ENCODE measurements at places on chromosomes 1 and 21.

GRCh38 chr1:11913291-11913690 lies 12.9 kb downstream of the KIAA2013 start:
- no peak for DNase-seq

- no peak for DNase-seq
These were observed 326.0 kb upstream of the RUNX1 start for GRCh38 chr21:35375115-35375514.

DNA sequence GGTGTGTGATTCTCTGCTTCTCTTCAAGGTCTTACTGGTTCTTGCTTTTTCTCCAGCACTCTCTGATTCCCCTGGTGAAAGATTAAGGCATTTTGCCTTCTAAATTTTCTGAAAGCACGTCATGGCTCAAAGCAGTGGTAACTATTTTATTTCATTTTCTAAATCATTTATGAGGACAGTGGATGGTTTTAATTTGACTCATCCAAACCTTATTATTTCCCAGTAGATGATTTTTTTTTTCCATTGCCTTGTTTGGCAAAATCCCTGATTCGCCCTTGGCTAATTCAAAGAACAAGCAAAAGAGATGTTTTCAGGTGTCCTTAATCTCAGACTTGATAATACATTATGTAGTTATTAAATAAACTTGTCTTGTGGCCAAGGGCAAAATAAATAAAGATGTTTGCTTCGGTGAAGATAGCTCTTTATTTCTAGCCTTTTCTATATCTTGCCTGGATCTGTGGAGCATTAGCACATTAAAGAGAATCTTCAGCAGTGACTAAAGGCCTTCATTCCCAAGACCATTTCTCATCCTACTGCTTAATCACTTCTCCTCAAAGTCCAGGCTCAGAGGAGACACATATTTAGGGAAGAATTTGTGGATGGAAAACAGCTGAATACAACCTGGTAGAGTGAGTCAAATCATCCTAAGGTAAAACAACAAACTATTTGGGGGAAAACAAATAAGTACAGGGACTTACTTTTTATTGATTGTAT lies 359.8 kb downstream of the DUSP10 start:
- no peak for DNase-seq

DNA sequence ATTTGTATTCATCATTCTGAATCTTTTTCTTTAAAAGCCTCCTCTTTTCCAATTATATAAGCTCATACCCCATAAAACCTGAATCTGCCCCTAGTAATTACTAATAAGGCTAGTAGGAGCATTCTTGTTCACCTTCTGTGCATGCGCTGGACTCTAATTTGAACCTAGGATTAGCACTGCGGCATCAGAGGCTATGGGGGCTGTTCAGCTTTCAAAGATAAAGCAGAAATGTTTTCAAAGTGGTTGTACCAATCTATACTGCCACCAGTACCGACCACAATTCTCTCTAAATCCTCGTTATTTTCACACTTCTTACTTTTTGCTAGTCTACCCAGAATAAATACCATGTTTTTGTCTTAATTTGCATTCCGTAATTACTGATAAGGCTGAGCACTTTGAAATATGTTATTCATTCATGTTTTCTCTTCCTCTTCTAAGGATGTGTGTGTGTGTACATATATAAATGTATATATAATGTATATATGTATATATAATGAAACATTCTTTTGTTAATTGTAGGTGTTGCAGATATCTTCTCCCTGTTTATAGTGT lies 1.6 kb upstream of the DDX59 start:
- DNase-seq: no peak

GRCh38 chr1:209895709-209896108 lies 42.3 kb upstream of the SYT14 start:
- DNase-seq: no peak
